ENCODE measurements at places on chromosomes 4 and X.

GRCh38 chr4:73721435-73721834 lies 18.9 kb upstream of the CXCL8 start:
- DNase-seq: peak; percentile 86

DNA sequence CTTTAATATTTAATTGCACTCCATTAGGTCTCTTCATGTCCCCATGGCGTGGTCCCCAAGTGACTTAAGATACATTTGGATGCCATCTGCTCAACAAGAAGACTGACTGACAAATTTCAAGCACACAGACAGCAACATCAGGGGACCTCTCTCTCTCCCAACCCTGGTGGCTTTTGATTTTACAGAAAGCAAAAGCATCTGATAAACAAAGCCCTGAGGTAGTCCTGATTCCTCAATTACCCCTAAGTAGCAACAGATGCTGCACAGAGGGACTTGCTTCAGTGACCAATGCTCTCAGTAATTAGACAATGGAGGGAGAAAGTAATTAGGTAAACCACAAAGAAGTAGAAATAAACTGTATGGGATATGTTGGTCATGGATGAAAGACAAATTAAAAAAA lies 426.4 kb downstream of the INPP4B start:
- DNase-seq: no peak

DNA sequence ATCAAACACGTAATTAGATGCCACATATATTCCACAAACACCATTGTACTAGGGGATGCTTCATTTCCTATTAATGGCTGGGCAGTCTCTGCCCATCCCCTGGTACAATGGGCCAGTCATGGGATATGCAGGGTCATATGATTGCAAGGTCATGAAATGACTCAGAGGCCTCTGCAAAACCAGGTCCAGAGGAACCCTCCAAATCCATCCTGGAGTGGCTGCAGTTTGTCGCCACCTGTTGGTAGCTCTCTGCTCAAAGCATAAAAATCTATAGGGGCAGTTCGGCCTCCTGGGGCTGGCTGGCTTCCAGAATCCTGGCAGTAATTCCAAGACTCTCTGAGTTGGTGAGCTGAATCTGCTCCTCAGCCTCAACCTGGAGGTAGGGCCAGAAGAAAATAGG lies 22.9 kb upstream of the PUDP start:
- no peak for DNase-seq

- DNase-seq: no peak
Observed at GRCh38 chrX:37685381-37686359, at the start of gene XK. XK (plus strand) TSS chrX:37685791; CDS start chrX:37685962, 171 bp downstream.
